Activated CD8-positive, alpha-beta memory T cell treated with anti-CD3 and anti-CD28 coated beads for 1 hour (primary cell): ENCODE measurements at places on chromosomes 6 and 20.

- no peak for DNase-seq
These were observed 406.1 kb downstream of the EPM2A start for GRCh38 chr6:145329257-145329656.

DNA sequence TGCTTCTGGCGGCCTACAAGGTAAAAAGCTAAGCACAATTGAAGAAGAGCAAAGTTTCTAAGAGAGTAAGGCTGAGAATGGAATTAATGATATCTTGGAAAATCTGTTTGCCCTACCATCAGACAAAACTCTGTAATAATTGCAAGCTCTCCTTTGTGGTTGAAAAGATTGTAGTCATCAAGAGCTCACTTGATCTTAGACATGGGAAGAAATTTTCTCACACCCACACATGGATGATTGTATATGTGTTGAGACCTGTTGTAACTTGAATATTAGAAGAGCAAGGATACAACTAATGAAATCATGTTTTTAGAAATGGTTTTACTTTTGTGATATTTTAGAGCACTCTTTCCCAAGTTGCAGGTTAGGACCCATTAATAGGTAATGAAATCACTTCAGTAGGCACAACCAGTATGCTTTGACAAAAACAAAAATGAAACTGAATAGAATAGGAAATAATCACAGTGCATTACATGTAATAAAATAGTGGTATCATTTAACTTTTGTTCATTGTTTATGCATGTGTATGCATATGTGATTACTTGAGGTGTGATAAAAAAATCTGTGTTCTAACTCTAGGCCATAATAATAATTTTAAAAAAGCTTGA lies 14.0 kb downstream of the DCBLD1 start:
- DNase-seq = no peak

DNA sequence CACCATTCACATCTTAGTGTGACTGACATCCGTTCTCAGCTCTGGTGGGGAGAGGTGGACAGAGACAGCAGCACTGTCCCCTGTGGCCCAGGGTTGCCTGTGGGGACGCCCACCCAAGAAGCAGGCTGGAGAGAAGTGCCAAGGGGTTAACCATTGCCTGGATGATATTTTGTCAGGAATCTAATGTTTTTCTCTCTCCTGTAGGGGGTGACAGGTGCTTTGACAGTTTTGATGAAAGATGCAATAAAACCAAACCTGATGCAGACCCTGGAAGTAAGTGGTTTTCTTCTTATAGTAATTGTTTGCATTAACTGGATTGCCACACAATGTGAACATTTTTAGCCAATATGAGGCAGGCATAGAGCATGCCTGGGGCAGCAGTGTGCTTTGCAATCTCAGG lies 99.3 kb downstream of the MTHFD1L start:
- no peak for DNase-seq

- DNase-seq = no peak
These were observed 12.8 kb downstream of the ADNP start for GRCh38 chr20:50918403-50918802.

DNA sequence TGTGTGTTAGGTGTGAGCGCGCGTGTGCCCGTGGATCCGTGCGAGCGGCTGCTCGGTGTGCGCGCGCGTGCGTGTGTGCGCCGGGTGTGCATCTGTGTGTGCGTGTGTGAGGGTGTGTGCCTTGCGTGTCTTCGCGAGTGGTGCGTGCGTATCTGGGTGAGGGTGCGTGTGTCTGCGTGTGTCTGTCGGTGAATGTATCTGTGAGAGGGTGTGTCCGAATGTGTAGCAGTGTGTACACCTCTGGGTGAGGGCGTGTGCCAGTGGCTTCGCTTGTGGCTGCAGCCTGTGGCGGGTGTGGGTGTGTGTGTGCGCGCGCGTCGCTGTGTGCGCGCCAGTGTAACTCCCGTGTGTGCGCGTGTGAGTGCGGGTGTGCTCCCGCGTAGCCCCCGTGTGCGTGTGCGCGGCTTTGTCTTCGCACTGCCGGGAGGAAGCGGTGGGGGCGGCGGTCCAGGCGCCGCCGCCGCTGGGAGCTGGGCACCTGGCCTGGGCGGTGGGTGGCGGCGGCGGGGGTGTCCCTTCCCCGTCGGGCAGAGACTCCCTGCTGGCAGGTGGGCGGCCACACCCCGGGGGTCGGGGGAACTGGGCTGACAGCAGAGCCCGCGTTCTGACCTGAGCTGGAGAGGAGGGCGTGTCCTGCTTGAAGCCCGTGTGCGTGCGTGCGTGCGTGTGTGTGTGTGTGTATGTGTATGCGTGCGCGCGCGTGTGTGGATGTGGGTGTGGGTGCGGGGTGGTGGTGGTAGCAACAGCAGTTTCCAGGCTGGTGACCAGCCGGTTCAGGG lies 61.3 kb upstream of the EPB41L1 start:
- no peak for DNase-seq

GRCh38 chr6:30656513-30656912 lies 9.6 kb downstream of the C6orf136 start:
- no peak for DNase-seq

- DNase-seq = no peak
These were observed 182.5 kb downstream of the EDN1 start for GRCh38 chr6:12472601-12473038.

DNA sequence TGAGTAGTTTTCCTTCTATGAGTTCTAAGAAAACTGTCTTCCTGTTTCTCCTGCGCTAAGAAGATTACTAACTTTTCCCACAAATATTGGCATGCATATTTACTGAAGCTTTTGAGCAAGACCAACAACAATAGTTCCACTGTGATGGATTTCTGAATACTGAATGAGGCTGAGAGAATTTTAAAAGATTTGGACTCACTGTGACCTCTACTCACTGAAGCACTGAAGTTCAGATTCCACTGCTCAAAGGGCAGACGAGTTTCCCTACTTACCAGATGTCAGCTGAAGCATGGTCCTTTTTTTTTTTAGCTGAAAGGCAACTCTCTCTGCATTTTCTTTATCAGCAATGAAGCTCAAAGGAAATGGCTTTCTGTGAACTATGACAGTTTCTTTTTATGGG lies 718.5 kb downstream of the RFPL4B start:
- no peak for DNase-seq
